ENCODE measurements at places on chromosomes 4 and X. TPM values are rescaled to one million over a fixed set of nuclear protein-coding genes. Genes with fewer than 3 reads are reported as not detected.

Gene BMPR1B
- not detected for total RNA-seq

DNA sequence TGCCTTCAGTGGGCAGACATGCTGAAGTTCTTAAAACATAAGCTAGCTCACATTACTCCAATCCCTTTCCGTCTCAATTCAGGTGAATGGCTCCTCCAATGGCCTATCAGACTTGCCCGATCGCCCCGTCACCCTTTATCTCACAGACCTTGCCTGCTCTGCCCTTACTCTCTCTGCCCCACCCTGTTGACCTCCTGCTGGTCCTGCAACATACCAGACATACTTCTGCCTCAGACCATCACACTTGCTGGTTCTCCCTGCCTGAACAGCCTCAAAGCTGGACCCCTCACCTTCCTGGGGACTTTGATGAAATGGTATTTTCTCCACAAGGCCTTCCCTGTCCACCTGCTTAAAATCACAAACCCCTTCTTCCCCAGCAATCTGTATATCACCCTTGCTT is 340.1 kb upstream of the NR3C2 start:
- DNase-seq, result no peak

DNA sequence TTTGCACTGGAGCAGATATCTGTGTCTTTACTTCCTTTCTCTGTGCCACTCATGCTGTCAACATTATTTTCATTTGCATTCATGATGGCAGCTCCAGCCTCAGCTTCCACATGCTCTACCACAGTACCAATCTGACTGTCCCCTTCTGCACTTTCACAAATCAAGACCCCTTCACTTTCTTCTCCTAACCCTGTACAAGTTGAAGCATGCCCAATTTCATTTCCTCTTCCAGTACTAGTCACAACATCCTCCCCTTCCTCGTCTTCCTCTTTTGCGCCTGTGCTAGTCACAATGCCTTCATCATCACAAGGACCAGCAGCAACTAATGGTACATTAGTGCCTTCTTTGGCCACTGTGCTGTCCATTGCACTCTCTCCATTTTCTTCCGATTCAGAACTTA is 26.5 kb downstream of the BOD1L1 start:
- no peak for DNase-seq

GRCh38 chrX:43562372-43562771 is 93.7 kb upstream of the MAOA start:
- DNase-seq, result no peak

GRCh38 chr4:137200322-137200721 is 332.0 kb downstream of the PCDH18 start:
- DNase-seq, result no peak

Gene CFAP99
- not detected for total RNA-seq

GRCh38 chr4:146346276-146346675 is 131.9 kb downstream of the REELD1 start:
- no peak for DNase-seq

DNA sequence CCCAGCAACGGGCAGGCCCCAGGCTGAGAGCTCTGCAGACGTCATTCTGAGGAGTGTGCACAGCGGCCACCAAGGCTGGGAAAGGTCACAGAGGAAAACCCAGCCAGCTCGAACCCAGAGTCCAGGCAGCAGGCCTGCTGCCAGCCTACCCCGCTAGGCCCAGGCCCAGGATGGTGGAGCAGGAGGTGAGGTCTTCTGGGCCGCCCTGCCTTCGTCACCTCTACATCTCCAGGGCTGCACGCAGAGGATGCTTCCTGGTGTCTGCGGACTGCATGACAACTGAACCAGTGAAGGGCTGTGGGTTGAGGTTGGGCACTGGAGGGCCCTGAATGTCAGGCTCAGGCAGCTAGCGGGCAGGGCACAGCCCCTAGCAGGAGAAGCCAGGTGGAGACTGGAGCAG is 5.8 kb upstream of the ADRA2C start:
- no peak for DNase-seq

DNA sequence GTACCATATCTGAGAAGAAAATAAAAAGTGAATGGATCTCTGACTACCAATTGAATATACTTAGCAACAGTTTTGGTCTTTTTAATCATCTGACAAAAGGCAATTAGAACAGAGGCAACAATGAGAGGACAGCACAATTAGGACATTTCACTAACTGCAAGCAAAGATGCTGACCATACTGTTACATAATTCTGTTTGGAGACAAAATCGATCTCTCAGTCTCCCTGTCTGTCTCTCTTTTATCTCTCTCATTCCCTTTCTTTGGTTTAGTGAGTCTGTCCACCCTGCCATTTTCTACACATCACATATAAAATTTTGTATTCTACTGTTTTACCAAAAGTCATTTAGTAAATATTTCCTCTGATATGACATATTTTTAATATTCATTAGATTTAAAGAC is 2.2 kb upstream of the AFM start:
- no peak for DNase-seq

Gene PSMD10
- 42.5 TPM for total RNA-seq

DNA sequence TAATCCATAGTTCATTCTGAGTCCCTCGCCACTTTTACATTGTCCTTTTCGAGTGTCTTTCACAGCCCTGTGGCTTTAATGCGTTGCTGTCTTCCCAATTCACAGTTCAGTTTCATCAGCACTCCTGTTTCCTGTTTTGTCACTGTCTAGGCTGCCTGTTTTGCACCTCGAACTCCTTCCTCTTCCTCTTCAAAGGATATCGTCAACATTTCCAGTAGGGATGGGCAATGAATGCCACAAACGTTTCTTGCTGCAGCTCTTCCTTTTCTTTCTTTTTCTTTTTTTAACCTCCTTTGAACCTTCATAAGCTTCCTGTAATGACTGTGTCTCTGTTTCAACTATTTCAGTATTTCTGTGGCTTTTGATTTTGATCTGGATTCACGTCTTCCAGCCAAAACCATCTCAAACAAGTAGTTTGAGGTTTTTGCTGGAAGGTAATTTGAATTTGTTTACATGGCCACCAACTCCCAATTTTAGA is 105.4 kb downstream of the ANXA3 start:
- DNase-seq, result peak; percentile 24

Gene CTAG2
- total RNA-seq, result not detected

Gene NIPAL1
- total RNA-seq, result 2.0 TPM

DNA sequence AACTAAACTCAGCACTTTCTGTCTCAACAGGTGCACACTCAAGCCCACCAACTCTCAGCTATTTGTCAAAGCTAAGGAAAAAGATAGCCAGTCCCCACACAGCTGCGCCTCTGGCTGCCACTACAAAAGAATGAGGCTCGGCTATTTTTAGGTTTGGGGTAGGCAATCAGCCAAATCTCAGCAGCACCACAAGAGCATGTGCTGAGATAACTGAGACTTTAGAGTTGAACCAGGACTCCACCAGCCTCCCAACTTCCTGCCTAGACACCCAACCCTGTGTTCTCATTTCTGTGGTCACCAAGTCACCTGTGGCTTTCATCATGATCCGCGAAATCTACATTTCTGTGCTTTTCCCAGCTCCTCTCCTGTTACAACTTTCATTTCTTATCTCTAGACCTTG is 28.0 kb downstream of the DMD start:
- DNase-seq, result no peak

DNA sequence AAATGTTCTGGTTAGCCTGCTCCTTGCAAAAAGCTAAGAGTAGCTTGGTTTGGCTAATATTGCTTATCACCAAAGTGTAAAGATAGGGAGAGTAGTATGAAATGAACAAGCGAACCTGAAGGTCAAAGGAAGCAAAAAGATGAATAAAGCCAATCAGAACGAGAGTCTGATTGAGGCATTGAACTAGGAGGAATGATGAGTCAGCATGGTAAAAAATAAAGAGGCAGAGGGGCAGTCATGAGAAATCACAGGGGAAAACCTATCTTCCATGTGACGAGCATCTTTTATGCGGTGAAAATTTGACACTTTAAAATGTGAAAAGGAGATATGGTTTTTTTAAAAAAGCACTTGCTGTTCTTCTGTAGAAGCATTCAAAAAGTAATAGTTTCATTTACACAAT is 533.7 kb downstream of the SPOCK3 start:
- no peak for DNase-seq

DNA sequence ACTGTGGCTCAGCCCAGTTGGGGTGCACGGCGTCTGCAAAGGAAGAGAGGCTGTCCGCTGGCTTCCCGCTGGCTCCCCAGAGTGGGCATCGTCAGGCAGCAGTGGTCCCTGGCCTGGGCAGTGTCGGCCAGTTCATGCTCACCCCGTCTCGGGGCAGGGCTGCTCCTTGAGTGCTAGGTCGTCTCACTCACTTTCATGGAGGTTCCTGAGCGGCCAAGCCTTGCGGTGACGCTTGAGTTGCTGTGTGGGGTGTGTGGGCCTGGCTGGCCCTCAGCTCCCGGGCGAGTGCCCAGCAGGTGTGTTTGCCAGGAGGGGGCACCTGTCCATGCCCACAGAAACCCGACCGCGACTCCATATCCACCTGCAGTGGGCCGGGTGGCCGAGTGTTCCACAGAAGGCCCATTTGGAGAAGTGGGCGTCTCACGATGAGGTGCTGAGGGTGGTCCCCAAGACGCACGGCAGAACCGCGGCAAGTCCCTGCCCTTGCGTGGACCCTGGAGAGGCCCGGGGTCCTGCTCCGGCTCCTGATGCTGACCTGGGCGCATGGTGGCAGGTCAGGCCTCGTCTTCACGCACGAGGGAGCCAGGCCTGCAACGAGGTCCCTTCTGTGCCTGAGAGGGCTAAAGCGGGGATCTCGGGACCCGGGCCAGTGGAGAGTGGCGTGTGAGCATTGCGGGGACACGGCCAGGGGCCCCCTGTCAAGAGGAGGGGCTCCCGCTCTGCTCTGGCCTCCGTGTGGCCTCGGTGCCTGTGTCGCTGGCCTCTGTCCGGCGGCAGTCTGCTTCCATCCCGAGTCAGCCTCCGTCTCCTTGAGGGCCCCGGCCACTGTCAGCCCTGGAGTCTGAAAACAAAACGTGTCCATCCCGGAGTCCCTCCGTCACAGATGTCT is 18.5 kb upstream of the UVSSA start:
- DNase-seq, result no peak

Gene EREG
- total RNA-seq, result not detected

DNA sequence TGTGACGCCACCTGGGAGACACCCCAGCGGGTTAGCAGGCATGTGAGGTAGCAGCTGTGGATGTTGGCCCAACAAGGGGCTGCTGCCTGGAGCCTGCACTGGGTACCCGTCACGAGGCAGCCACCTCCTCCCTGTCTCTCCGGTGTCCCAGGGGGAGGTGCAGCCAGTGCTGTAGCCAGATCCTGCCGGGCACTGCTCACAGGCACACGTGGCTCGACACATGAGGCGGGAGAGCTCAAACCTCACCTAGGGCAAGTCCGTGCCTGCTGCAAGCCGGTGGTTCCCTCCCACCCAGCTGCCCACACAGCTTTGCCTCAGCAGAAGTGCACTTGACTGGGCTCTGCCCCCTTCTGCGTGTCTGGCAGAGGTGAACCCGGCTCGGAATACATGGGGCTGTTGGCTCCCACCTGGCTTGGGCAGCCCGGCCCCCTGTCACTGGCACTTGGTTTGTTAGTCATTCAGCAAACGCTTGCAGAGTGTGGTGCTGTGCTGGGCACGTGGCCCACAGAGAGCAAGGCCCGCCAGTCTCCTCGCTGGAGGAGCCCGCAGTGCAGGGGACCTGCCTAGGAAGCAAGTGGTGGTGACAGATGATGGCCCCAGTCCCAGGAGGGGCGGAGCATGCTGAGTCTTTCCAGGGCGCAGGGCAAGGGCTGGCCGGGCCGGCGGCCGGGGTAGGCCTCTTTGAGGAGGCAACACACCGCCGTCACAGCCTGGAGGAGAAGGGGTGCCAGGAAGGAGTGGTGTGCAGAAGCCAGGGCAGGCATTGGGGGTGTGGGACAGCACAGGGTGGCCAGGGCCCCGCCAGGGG is 10.1 kb upstream of the SH3TC1 start:
- no peak for DNase-seq

DNA sequence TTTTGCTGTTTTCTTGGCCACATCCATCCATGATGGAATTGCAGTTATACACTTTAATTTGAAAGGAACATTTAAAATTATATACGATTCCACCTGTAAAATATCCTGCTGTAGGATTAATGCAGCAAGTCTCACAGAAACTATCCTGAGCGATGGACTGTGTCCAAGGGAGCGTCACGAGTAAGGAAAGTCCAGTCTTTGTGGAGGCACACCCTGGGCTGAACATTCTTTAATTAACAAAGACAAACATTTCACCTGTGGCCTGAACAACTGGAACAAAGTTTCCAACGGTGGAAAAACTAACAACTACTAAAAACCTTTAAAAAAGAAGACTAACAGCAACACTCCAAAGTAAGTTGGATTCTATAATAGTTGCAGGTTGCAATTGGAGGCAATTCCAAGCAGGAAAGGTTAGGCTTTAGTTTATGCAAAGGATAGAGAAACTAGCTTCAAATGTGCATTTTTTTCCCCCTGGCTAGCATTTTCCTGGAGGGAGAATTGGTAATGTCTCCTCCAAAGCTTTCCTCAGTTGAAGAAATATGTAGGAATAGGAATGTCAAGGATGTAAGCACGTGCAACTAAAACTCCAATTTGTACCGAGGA is 11.0 kb downstream of the EREG start:
- no peak for DNase-seq
